Smooth muscle cell of bladder (primary cell): ENCODE measurements at places on chromosomes 5 and 9. TPM values are rescaled to one million over a fixed set of nuclear protein-coding genes. Genes with fewer than 3 reads are reported as not detected.

Gene SEC24A
- 16.9 and 21.0 TPM in 2 replicates for total RNA-seq

Gene TEX10
- 24.5 and 27.5 TPM in 2 replicates for total RNA-seq

Gene CAMK4
- total RNA-seq, result 2.4 and 2.9 TPM in 2 replicates

Gene TUT7
- 32.0 and 51.9 TPM in 2 replicates for total RNA-seq

Gene NUTM2G
- not detected in 2 replicates for total RNA-seq

Gene SPATA31E1
- not detected in 2 replicates for total RNA-seq

Gene PRRT1B
- not detected in 2 replicates for total RNA-seq
